ENCODE measurements at places on chromosomes 4 and X.

DNA sequence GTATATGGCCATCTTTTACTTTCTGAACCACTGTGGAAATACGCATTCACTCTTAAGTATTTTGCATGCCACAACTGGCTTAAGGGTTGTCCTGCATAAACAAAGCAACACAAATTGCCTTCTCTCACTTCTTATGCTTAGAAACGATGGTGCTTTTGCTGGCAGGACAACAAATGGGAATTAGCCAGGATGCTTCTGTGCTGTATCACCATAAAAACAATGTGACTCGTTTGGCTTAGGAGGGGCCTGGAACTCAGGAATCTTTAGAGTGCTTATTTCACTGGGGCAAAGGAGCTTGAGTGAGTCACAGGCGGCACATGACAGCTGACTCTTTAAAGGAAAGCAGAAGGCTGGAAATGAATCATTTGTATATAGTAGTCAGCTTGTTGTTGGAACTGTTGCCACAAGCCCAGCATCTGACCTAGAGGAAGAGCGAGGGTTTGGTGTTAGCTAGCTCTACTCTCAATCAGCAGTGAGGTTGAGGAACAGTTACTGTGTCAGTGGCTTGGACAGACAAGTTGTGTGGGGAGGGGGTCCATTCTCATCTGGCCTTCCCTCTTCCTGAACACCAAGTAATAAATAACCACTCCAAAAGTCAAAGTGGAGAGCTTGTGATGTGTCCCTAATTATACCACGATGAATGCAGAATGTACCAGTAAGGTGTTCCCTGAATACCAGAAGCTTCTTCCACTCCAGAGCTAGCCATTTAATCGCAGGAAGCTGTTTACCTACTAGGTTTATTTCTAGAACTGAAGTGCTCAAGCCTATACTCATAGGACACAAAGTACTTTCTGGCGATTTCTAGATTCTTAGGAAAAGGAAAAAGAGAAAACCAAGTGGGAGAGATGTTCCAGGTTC, 293.1 kb downstream of the CAMK2D start:
- peak; percentile 40 for DNase-seq

GRCh38 chrX:149611623-149612175, 16.6 kb upstream of the HSFX2 start:
- DNase-seq: no peak

GRCh38 chr4:156391325-156391653, 437.6 kb upstream of the CTSO start:
- DNase-seq: no peak

DNA sequence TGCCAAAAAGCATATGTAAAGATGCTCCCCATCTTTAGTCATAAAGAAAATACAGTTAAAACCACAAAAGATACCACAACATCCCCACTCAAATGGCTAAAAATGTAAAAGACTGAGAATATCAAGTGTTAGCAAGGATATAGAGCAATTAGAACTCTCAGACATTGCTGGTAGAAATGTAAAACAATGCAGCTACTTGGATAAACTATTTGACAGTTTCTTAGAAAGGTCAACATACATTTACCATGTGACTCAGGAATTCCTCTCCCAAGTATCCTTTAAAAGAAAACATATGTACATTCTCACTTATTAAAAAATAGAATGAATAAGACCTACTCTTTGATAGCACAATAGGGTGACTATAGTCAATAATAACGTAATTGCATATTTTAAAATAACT, 173.7 kb downstream of the HNRNPD start:
- DNase-seq: no peak

DNA sequence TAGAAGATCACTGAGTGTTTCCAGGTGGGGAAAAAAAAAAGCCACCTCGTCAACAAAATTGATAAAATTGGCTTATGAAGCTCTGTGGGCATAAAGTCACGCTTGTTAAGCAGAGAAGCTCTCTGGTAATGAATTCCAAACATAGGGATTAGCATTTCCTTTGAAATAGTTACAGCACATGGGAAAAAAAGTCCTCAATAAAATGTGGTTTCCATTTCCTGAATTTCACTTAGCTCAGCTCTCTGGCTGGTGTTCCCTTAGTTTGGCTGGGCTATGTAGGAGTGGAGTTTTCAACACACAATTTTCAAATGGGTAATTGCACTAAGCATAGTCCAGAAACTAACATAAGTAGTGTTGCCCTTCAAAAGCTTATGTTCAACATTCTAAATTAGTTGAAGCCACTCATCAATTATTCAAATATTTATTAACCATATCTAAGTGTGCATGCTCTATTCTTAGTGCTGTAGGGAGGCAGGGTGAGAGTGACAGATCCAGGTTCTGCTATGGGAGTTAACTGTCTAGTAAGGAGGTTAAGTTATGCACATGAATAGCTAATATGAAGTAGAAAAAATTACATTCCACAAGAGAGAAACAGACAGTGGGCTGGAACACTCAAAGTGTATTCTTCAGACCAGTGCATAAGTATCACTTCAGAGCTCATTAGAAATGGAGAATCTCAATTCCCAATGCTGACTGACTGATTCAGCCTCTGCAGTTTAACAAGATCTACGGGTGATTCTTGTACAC, 445.7 kb downstream of the SMARCA1 start:
- no peak for DNase-seq

DNA sequence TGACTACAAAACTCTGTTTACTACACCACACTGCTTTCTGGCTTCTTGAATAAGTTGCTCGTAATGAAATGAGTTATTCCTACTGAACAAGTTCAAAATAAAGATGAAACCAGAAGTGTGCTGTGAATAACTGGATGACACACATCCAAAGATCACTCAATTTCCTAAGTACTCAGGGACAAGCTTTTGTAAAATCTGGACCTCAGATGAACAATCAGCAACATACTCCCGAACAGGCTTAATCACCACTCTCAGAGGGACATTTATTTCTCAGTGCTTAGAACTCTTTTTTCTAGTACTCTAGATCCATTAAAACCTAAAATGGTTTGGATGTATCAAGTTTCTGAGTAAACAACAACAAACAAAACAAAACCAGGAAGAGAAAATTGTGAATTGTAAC, 61.5 kb upstream of the EXOC1L start:
- no peak for DNase-seq

DNA sequence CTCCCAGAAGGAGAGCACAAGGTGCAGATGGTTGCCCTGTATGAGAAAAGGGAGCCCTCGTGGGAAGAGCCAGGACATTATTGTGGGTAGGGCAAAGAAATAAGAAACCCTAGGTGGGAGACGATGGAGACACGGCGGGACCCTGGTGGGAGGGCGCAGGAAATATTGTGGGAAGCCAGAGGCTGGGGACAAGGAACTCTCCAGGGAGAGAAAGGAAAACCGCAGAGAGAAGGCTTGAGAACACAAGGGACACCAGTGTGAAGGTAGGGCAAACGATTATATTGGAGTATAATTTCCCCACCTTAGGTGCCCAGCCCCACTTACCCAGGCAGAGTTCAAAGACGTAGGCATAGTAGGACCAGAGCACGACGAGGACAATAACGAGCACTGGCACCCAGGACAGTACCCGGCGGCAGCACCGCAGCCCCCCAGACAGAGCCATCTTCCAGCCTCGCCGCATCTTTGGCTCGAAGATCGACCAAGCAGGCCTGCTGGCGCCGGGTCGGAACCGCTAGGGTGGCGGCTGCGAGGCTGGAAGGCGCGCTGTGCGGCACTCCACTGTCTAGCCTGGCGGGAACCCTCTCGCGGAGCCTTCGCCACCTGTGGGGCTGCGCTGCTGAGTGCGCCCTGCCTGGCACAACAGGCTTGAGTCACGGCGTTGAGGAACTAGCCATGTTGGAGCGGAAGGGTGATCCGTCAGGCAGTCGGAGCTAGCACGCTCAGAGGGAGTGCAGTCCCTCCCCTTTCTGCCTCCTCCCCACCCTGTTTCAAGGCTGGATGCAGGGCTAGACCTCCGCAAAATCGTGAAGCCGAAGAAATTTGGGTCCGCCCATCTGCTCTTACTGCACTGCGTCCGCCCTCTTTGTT, at the start of gene ZDHHC15:
Gene ZDHHC15 (minus strand): TSS at position 473 of the 867 bp plus-strand sequence. CDS start 13 bp downstream, at position 460.
- peak; percentile 50 for DNase-seq

- no peak for DNase-seq
Observed at GRCh38 chr4:55184600-55185523, 59.5 kb upstream of the KDR start.

- DNase-seq: no peak
Observed at GRCh38 chr4:118711052-118711451, 25.9 kb downstream of the METTL14 start.
